Stimulated activated CD4-positive, alpha-beta T cell treated with anti-CD3 and anti-CD28 coated beads, Interleukin-4, amount 100 ng/mL, for 48 hours (primary cell): ENCODE measurements at places on chromosomes 16 and 17.

- no peak for DNase-seq
Measured at GRCh38 chr17:8150194-8151119, 1.7 kb downstream of the PER1 start.

DNA sequence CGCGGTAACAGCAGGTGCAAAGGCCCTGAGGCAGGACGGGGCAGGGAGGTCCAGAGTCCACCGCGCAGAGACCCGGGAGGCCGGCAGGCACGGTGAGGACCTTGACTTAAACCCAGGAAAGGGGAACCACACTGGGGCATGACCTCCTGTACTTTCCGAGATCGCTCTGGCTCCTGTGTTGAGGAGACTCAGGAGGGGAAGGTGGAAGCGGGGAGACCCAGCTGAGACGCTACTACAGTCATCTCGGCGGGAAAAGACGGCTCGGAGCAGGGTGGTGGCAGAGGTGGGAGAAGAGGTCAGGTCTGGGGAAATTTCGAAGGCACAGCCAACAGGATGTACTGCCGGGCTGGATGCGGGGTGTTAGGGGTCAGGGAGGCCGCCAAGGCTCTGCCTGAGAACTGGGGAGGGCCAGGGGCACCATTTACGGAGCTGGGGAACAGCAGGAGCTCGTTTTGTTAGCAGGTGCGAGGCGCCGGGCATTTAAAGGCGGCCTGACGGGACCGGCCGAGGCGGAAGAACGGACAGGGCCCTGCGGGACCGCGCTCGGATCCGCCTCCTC, 22.3 kb downstream of the NPTX1 start:
- DNase-seq, result no peak

DNA sequence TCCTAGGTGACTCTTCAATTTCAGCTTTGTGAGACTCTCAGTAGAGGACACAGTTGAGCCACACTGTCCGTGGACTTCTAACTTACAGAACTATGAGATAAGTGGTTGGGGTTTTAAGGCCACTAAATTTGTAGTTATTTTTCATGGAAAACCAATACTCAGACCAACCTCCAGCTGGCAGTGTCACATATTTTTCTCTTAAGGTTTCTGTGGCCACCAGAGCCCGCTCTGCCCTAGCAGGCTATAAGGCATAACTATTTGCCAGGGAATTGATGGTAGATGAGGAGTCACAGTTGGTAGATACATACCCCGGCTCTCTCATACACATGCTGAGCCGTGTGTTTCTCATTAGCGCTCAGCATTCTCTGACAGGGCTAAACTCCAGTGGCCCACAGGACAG, 336.8 kb upstream of the MON1B start:
- no peak for DNase-seq

DNA sequence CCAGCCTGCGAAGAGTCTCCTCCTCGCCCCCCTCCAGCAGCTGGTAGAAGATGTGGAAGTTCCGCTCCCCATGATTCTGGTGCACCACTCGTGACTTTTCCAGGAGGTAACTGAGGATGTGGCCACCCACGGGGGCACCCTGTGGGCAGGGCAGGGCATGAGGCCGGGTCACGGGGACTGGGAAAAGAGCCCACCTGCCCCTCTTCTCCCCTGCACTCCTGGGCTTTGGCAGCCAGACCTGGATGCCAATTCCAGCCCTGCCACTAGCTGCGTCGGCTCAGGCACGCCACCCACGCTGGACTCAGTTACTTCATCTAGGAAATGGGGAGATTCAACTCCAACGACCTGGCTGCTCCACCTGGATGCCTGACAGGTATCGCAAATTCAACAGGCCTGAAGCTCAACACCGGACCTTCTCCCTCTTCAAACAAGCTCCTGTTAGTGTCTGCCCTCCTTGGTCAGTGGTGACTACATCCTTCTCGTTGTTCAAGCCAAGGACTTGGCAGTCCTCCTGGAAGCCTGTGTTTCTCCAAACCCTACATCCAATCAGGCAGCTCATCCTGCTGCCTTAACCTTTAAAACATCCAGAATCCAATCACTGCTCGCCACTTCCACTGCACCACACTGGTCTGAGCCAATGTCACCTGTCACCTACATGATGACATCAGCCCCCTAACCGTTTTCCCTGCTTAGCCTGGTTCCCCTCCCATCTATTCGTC, 11.6 kb downstream of the MYO1C start:
- no peak for DNase-seq

DNA sequence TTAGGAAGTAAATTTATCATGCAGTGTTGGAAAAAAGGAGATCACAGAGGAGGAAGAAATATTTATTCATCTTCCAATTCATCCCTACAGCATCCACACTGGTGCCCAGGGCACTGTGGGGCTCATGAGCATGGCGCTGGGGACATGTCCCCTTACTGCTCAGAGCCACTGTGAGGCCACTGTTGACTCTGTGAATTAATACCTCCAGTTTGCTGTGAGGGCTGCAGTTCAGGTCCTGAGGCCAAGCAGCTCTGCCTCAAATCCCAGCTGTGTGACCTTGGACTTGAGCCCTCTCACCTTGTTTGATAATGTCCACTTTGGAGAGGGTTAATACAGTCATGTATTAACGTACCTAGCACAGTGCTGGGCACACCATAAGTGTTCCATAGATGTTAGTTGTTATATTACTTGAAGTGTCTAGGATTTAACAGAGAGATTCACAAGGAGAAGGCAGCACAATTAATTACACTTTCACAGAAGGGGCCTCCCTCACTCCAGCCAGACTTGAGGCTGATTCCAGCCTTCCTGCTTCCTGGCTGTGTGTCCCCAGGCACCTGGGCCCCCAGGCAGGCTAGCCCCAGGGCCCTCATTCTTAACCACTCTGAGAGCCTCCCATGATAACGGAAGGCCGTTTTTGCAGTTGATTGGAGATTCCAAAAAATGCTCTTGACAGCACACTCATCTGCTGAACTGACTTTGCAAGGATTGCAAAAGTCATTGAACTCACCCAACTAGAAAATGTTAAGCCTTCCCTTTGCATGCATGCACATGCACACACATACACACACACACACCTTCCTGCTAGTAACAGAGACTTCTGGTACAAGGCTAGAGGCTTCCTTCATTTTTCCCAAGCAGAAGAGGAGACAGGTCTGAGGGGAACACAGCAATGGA, 29.4 kb downstream of the KATNIP start:
- DNase-seq, result no peak

DNA sequence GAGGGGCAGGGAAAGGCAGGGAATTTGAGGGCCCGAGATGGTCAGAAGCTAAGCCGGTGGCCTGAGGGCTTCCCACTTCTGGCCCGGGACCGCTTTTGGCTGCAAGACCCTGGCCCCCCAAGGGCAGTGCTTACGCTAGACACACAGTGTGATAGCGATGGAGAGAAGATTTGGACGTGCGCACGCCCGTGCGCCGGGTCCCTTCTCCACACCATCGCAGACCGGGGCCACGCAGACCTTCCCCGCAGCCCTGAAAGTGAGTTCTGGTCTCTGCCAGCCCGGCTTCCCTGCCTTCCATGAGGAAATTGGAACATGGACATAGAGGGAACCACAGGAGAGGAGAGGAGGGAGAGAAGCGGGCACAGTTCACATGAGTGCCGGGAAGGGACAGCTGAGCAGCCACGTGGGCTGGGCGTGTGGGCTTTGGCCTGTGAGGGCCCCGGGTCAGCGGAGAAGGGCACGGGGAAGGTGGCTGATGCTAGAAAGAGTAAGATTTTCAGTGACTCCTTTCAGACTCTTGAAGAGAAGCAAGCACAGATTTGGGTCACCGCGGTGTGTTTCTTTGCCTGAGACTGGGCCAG, 23.8 kb downstream of the ZFPM1 start:
- no peak for DNase-seq
